ENCODE measurements at places on chromosomes 5 and 9. TPM values are rescaled to one million over a fixed set of nuclear protein-coding genes. Genes with fewer than 3 reads are reported as not detected.

The OMD gene
- total RNA-seq: not detected

The PRDM9 gene
- total RNA-seq: not detected

The COL23A1 gene
- not detected for total RNA-seq

GRCh38 chr9:113858282-113858681, 17.8 kb upstream of the ZNF618 start:
- DNase-seq: no peak

DNA sequence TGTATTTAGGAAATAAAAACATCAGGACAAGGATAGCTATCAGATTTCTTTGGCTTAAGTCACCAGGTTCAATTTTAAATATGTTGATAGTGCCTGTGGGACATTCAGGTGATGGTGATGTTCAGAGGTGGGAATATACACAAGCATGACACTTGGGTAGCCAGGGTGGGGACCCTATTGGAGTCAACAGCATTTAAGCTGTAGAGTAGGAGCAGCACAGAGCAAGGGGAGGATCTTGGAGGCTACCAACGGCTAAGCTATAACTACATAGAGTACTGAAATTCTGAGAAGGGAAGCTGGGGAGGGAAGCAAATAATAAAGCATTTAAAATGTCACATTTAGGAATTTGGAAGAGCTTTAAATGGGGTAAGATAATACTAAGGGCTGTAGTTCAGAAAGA, 177.7 kb downstream of the CPLANE1 start:
- DNase-seq: no peak

Data from PC-9 (cell line).